NB4 (cell line): ENCODE measurements at places on chromosomes 2 and 18.

DNA sequence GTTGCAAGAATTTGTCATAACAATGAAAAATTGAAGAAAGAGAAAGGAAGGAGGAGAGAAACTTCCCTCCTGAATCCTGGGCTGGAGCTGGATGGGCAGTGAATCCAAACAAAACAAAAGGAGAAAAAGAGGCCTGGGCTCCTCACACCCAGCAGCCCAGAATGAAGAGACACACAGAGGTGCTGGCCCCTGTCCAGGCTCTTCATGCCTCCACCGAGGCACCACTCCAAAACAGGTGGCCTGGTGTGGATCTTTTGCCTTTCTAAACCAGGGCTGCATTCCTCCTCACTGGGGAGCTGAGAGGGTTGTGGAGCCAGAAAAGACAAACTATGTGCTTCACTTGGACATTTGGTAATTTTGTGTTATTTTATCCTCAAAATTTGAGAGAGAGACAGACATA, 76.0 kb downstream of the FAM124B start:
- DNase-seq = no peak

DNA sequence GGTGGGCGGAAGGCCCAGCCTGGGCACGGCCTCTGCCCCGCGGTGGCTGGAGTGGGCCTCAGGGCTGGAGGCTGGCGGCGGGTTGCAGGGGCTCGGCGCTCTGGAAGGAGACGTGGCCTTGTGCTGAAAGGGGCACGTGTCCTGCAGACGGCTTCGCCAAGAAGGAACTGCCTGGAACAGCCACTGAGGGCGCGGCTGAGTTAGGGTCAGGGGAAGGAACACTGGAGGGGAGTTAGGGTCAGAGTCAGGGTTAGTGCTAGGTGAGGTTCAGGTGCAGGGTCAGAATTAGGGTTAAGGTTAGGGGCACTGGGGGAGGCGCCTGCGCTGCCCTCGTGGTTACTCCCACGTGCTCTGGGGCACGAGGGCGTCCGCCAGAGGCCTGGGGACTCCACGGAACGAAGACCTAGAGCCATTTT, 933 bp upstream of the ADNP2 start:
- no peak for DNase-seq

DNA sequence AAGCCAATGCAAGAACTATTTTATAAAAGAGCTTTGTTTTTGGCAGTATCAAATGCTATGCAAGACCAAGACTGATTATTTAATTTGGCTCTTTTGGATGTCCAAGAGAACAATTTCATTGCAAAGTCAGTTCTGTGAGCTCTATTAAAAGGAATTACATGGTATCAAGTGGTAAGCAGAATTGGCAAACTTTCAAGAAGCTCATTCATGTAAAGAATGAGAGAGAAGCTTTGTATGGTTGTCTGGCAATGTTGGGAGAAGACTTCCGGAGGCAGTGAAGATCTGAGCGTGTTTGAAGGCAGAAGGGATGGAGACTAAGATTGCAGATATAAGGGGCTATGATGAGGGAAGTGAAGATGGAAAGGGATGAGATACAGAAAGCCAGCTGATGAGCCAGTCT, 49.6 kb downstream of the CPS1 start:
- no peak for DNase-seq

DNA sequence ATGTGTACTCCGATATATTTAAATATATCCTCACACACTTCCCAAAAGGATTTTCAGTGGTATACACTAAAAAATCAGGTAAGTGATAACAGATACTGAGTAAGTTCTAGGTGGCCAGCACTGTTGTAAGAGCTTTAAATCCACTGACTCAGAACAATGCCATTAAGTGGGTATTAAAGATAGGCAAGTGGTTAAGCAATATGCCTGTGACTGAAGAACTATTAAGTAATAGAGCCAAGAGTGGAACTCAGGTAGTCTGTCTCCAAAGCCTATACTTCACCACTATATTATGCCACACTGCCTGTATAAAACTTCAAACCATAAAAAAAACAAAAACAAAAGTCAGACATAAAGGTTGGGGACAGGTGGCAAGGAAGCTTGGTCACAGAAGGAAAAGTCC, 37.2 kb downstream of the THUMPD2 start:
- DNase-seq = no peak

DNA sequence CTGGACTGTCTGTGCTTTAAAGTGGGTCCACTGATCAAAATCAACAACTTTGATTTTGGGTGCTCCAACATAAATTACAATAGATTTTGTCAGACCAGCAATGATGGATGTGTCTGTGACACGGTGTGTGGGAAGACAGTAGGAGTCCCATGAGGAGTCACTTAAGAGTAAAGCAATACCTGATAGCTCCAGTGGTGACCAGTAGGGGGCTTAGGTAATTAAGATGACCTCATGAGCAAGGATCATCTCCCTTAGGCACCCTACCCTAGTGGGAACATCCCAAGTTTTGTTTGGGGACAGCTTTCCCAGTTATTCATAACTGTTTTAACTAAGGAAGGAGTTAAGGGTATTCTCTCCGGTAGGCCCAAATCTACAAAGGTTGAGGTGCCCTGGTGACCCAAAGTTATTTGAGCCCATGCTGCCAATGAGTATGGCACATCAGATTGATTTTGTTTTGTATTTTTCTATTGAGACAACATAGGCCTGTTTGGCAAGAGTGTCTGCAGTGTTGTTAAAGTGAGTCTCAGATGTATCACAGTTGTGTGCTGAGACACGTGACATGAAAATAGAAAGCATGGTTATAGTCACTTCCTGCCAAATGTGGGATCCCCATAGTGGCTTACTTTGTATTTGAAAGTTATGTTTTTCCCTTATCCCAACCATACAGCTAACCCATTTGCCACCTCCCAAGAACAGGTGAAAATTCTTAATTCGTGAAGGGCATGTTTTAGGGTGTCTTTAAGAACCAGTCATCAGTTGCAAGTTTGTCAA, 1337.6 kb upstream of the SLC39A10 start:
- peak; percentile 33 for DNase-seq

DNA sequence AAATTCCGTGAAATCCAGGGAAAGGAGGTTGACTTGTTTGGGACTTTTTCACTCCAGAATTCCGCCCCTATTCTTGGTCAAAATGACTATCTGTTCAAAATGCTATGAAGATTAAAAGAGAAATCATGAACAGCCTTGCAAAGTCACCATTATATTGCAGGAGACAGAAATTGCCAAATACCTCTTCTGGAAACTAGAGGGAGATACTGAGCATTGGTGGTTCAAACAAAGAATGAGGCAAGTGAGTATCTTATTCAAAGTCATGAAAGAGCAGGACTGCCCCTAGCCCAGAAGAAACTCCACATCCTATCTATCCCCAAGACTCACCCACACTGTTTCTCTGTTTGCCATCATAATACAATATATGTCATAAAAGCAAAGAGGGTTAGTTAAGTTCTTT, 862.3 kb upstream of the POU3F3 start:
- DNase-seq = peak; percentile 22
